Activated naive CD4-positive, alpha-beta T cell treated with Interleukin-2 at 50 U/mL for 16 hours (primary cell): ENCODE measurements at places on chromosomes 7 and 10.
A peak's percentile ranks its signal among the peaks of the same experiment; 100 is the strongest.

DNA sequence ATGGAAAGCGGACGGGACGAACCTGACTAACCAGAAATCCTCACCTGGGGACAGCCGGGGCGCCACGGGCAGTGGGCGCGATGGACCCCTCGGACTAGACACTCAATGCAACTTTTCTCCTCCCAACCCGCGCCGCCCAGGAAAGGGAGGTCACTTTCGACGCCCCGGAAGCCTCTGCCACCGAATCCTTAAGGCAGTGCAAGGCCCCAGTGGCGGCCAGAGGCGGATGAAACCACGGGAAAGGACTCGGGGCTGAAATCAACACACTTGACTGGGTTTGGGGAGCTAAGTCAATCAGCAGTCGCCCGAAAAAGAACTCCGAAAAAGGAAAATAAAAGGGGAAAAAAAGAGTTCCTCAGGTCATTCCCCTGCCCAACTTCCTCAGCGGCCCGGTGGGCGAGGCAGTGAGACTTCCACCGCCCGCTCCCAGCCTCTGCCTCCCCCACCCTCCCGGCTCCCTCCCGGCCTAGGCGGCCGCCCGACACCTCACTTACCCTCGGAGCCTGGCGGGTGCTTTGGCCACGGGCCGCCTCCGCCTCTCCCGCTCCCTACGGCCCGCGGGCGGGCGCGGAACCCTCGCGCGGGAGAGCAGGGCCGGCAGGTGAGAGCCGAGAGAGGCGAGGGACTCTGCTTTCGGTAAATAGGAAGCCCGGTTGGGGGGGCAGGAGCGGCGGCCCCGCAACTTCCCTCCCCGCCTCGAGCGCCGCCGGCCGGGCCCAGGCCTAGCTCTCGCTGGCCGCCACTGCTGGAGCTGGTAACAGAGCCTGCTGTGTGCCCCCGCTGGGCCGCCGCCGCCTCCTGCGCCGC is 518 bp downstream of the WAPL start:
- peak; percentile 55 for DNase-seq

DNA sequence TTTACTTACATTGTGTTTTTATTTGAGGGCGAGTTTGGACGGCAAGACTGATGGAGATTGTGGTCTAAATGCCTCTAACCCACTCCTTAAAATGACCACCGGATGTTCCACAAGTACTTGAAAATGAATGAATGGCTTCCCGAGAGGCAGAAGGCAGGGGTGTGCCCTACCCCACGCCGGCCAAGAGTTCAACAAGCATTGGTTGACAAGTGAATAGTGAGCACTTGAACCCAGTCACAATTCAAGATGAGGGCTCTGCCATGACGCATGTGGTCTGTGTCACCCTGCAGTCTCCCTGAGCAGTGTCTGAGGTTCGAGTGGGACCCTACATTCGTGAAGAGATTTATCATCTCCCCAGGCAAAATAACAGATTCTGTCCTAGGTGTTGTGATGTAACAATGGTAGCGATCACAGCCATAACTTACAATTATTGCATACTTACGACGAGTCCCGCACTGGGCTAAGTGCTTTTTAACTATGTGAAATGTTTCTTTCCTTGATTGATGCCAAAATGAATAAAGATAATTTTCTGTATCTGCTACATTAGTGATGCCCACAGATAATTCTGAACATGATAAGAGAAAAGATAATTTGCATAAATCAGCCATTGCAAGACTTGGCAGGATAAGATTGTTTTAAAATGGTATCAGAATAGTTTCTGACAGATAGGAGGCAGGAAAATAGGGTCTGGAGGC is 305.4 kb downstream of the WDR37 start:
- DNase-seq, result no peak

- DNase-seq, result no peak
These were observed 38.2 kb upstream of the RPA3 start for GRCh38 chr7:7756577-7756976.

- no peak for DNase-seq
These were observed 943 bp upstream of the SLC18A2 start for GRCh38 chr10:117239721-117240620.

DNA sequence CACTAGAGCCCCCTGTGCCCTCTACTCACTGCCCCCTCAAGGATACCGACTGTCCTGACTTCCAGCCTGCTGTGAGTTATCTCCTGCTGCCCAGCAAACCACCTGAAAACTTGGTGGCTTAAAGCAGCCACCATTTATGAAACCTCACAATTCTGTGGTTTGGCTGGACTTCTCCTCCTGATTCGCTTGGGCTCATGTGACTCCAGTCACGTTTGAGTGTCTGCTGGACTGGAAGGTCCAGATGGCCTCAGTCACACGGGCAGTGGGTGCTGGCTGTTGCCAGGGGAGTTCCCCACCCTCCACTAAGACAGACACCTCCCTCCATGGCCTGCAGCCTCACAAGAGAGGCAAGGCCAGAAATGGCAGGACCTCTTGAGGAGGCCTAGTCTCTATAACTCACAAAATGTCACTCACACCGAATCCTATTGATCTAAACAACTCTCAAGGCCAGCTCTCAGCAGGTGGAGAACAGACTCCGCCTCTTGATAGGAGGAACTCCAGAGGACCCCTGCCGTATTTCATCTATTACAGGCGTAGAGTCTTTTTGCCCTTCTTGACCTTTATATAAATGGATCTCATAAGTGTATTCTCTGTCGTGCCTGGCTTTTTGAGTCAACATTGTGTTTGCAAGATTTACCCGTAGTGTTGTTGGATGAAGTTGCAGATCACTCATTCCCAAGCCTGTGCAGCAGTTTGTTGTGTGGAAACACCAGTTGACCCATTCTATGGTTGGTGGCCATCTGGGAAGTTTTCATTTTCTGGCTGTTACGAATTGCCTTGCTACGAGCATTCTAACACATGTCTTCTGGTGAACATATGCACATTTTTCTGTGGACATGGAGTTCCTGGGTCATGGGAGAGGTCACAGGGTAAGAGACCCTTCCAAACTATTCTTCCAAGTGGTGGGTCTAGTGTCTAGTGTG is 48.3 kb downstream of the ZMIZ1 start:
- no peak for DNase-seq

GRCh38 chr7:129222064-129222463 is 2.8 kb upstream of the AHCYL2 start:
- no peak for DNase-seq

GRCh38 chr10:113041841-113042750 is 92.0 kb downstream of the TCF7L2 start:
- no peak for DNase-seq

DNA sequence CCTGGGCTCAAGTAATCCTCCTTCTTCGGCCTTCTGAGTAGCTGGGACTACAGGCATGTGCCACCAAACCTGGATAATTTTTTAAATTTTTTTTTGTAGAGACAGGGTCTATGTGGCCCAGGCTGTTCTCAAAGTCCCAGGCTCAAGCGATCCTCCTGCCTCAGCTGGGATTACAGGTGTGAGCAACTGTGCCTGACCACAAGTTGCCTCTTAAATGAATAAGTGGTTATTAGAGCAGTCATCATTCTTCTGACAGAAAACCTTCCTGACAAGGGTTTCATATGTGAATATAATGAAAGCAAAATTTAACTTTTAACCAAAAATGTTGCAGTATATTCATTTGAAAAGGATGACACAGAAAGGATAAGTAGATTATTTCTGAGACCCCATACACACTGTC is 532.5 kb downstream of the GRM8 start:
- no peak for DNase-seq

- peak; percentile 14 for DNase-seq
These were observed 12.6 kb upstream of the ARL4A start for GRCh38 chr7:12674861-12675260.

GRCh38 chr7:33395340-33395739 is 266.0 kb downstream of the BBS9 start:
- DNase-seq, result no peak

- no peak for DNase-seq
These were observed 73.7 kb downstream of the INSIG1 start for GRCh38 chr7:155371331-155371883.

- no peak for DNase-seq
These were observed 117.7 kb upstream of the PODXL start for GRCh38 chr7:131674131-131674530.
